ENCODE measurements at places on chromosomes 7 and 10. TPM values are rescaled to one million over a fixed set of nuclear protein-coding genes. Genes with fewer than 3 reads are reported as not detected.
A peak's percentile ranks its signal among the peaks of the same experiment; 100 is the strongest.

- no peak for DNase-seq
Observed at GRCh38 chr7:26487780-26488515, 196.3 kb downstream of the SNX10 start.

GRCh38 chr7:71414490-71414889 is 282.5 kb downstream of the GALNT17 start:
- no peak for DNase-seq

- DNase-seq: peak; percentile 7
Observed at GRCh38 chr10:59240582-59241183, 64.2 kb downstream of the PHYHIPL start.

DNA sequence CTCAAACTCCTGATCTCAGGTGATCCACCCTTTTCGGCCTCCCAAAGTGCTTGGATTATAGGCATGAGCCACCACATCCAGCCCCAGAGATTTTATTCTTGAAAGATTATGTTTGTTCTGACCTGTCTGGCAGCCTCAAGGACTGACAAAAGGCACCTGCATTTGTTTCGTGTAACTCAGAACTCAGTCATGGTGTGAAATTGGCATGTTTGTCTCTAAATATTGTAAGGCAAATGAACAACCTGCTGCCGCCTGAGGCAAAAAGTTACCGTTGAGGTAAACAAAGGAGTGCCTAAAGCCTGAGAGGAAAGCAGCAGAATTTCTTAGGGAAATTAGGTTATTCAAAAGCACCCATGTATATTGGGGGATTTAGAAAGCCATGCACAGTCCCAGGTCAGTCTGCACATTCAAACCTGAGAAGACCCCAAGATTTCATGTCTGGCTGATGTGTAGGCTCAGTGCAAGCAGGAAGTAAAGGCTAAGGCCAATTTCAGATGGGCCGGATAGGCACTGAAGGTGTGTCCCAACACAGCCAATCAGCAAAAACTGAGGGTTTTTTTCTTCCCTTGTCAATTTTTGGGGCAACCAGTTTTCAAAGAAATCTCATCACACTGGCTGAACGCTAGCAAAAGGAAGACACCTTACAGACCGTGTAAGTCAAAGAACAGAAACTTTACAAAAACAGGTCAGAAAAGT is 33.3 kb upstream of the HHEX start:
- DNase-seq: no peak

- DNase-seq: no peak
Observed at GRCh38 chr7:921071-921461, 33.4 kb downstream of the ADAP1 start.

DNA sequence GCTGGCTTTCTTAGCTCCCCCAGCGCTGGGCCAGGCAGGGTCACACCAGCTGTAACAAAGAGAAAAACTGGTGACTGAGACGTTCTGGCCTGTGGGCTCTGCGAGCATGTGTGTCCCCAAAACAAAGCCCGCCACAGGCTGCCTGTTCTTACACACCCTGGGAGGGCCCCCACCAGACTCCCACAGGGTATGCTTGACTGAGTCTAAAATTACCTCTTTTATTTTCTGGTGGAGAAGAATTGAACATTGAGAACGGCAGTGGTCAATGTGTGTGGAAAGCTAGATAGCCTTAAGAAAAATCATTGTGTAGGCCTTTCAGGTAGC is 808 bp downstream of the C10orf71 start:
- DNase-seq: no peak

DNA sequence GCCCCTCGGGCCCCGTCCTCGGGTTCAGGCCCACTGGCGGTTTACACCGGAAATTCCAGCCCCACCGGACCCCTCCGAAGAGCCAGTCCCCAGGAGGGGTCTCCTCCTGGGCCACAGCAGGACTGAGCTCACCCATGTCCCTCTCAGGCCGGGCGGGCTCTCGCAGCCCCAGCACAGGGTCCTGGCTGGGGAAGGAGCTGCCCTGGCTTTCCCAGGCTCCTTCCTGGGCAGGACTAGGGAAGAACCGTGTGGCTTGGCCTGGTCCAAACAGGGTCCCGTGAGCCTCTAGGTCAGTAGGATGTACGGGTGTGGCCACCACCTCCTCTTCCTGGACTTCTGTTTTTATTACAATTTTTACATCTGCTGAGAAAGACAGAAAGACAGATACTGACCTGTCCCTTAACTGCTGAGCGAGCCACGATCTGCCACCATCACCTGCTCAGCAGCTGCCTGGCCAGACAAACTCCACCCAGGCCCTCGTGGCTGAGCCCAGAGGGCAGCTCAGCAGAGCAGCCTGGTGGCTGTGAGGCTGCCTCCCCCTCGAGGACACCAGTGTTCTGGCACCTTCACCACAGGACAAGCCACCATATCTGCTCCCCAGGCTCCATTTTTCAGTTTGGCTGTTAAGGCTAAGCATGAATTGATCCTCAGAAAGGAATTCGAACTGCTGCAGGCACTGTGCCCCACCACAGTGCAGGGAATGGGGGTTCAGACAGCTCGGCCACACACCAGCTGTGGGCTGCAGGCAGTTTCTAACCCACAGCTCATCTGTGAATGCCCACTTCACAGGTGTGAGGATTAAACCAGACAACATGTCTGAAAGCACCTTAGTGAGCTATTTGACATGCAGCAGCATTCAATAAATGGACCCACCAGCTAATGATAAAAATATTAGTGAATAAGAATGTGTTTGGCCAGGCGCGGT is 14.5 kb upstream of the ZNF777 start:
- DNase-seq: no peak

Gene KDM7A
- 16.3 TPM for total RNA-seq

GRCh38 chr10:123180101-123181090 is 26.2 kb downstream of the BUB3 start:
- DNase-seq: no peak

Gene C10orf53
- total RNA-seq: not detected

DNA sequence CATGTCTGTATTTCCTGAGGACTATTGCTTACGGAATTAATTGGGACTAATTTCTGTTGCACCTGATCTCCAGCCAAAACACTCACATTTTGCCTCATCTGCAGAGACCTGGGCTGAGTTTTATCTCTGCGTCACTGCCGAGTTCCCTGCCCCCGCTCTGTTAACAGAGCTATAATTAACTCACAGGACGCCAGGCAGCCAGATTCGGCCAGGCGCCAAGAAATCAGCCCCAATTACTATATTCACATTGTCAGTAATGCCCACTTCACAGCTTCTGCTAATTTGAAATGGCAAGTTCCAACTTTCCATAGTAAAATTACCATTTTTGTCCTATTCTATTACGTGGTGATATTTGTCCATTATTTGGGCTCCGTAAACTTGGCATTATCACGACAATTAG is 130.5 kb downstream of the CUX1 start:
- peak; percentile 49 for DNase-seq

DNA sequence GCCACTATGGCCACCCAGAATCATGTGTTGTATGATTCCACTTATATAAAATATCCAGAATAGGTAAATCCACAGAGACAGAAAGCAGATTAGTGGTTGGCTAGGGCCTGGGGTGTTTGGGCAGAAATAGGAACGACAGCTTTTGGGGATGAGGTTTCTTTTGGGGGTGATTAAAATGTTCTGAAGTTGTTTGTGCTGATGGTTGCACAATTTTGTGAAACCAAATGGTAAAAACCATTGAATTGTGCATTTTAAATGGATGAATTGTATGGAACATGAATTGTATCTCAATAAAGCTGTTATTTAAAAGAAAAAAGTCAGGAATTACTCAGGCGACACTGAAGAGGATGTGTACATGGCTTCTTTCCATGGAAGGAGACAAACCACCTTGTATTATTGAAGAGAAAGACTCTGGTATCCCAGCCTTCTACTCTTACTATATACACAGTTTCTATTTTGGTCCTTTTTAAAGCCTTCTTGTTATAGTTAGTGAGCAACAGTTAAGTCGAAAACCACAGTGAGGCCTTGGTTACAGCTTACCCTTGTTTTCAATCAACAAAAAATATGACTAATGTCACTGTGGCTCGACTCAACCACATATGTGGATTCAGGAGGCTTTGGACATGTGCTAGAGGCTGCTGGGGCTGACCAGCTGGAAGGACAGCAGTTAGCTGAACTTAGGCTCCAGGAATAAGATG is 57.1 kb upstream of the KMT2E start:
- DNase-seq: no peak

DNA sequence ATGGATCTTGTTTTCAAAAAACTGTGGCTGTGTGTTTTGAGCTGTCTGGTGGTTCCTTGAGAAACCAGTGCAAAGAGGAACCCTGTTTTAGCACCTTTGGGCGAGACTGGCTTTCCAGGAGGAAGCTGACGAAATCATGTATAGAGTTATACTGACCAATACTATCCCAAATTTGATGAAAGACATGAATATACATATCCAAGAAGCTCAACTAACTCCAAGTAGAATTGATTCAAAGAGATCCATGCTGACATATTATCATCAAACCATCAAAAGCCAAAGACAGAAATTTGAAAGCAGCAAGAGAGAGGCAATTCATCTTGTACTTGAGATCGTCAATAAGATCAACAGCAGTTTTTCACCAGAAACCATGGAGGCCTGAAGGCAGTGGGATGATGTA is 610.7 kb downstream of the DNAJB6 start:
- DNase-seq: no peak

Gene GALNT17
- 26.5 TPM for total RNA-seq

- DNase-seq: no peak
Observed at GRCh38 chr7:157707983-157708918, 371.4 kb downstream of the DNAJB6 start.

DNA sequence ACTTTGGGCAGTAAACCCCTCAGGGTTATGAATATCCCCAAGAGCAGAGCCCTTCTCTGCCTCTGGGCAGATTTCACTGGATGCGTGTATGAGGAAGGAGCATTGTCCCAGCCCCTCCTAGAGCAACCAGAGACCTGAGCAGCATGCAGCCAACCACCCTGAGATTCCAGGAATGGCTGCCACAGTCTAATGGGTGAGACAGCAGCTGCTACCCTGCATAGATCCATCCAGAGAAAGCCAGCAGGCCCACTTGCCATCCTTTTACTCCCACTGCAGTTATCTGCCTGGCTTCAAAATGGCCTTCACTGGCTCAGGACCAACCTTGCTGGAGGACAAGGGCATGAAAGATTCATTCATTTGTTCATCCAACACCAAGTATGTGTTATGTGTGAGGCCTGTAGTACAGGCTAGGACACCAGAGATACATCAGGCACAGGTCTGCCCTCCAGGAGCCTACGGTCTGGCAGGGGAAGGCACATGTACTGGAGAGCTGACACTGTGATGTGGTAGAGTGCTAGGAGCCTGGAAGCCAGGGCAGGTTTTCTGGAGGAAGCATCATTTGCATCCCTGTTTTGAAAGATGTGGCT is 26.2 kb upstream of the C10orf105 start:
- DNase-seq: no peak

DNA sequence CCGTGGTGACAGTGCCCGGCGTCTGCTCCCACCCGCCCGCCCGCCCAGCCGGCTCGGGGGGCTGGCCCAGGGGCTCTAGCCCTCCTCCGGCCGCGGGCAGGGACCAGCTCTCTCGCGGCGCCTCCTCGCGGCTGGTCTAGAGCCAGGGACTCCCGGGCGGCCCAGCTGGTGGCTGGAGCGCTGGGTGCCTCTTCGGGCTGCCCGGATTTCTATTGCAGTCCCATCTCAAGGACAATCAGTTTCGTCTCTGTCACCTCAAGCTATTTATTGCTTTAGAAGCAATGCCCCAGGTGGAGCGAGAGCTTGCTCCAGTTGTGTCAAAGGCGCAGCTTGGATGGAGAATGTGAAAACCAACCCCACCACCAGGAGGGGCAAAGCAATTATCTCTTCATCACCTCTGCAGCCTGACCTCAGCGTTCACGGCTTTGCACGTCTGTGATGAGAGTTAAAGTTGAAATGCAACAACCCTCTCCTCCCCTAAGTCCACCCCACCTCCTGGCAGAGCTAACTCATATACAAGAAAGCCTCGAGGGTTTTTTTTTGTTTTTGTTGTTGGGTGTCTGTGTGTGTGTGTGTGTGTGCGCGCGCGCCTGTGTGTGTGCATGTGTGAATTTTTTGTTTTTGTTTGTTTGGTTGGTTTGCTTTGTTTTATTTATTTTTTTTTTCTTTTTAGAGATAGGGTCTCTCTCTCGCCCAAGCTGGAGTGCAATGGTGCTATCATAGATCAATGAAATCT is at the start of gene ITGA8:
TSS of gene ITGA8 (minus strand) at position 24 of the 736 bp plus-strand sequence. CDS start 151 bp downstream, outside the sequence.
- DNase-seq: peak; percentile 24

Gene PYROXD2
- 2.4 TPM for total RNA-seq

DNA sequence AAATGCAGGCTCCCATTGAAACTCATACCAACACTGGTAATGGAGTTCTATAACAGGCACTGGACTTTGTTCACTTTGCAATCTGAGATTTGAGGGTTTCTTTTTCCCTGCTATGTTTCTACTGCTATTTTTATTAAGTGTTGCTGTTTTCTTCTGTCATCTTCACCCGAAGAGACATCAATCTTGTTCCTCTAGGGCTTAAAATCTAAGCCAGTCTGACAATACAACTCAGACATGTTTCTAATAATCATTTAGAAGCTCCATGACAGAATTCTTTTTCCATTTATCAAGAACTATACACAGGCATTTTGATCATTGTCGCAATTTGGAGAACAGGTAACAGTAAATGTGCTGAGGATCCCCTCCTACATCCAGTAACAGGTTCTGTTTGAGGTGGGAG is 98.5 kb upstream of the GNAI1 start:
- no peak for DNase-seq

Gene TFAM
- total RNA-seq: 62.0 TPM

GRCh38 chr7:140683657-140684056 is 10.9 kb downstream of the ADCK2 start:
- DNase-seq: no peak

Gene FZD1
- 6.9 TPM for total RNA-seq

DNA sequence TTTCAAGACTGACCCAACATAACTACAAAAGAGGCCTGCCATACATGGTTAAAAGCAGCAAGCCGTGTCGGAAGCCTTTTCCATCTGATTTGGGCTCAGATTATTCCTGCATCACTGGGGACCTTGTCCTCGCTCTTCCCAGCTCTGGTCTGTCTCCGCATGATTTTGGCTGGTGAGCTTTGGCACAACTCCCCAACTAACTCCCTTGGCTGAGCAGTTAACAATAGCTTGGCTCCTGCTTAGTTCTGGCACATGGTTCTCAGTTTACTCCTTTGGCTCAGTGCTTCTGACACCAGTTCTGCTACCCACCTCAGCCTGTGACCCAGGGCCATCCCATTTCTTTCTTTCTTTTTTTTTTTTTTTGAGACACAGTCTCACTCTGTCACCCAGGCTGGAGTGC is 17.0 kb downstream of the AGK start:
- no peak for DNase-seq

GRCh38 chr7:112938863-112939573 is 147.6 kb downstream of the GPR85 start:
- DNase-seq: no peak

GRCh38 chr7:147363101-147363500 is 1227.5 kb upstream of the C7orf33 start:
- DNase-seq: no peak

Gene CALHM3
- not detected for total RNA-seq

GRCh38 chr7:45955286-45955685 is 34.2 kb upstream of the IGFBP3 start:
- no peak for DNase-seq

DNA sequence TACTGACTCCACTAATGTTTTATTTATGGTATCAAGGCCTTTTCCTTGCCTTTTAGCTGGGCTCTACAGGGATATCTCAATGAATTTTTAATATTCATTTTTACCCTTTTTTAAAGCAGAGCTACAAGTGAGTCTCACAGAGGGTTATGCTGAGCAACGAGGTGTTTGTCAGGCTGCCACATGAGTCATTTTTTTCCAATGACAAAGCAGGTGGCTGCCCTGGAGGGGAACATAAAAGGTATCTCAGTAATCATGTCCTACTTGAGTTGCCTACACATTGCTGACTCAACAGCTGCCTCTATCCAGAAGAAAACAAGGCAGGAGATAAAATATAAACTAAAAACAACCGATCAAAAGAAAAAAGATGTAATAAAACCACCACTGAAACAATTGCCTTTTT is 1004.9 kb upstream of the POT1 start:
- no peak for DNase-seq

GRCh38 chr7:94335586-94335985 is 59.1 kb upstream of the COL1A2 start:
- DNase-seq: no peak
